ENCODE measurements at places on chromosomes 1 and 21.

- DNase-seq: no peak
Measured at GRCh38 chr1:118445156-118445555, 260.1 kb upstream of the SPAG17 start.

DNA sequence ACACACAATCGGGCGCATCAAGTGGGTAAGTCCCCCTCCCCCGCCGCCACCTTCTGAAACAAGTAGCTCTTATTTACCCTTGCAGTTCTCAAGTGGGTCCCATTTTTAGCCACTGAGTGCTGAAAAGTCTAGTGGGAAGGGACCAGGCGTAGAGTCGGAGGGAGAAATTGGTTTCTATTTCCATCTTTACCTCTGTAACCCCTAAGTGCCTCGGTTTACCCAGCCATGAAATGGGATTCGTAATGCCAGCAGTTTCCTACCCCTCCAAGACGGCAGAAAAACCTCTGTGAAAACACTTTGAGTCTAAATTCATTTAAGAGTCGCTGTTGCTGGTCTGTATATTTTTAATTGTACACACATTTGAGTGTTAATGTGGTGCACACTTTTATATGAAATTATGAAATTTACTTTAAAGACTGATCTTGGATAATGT lies 928 bp downstream of the TLCD4 start:
- DNase-seq: no peak

DNA sequence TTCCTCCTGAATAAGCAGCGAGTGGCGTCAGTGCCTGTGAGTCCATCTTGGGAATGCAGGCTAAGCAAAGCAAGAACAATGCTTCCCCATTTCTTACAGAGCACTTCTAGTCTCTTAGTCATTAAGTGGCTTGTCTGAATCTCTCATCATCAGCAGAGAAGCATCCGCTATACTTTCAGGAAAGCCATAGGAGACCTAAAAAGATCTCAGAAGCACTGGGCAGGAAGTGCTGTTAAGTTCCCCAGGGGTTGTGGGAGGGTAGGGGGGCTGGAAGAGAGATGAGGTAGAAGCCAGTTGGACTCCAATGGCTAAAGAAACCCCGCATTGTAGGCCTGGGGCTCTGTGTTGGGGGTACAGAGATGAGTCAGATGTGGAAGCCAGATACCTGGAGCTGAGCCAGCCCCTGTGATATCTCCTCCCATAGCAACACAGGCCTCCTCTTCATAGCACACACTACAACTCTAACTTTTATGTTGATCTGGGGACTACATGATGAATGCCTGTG lies 44.9 kb downstream of the SYT6 start:
- peak; percentile 81 for DNase-seq

- DNase-seq: no peak
Measured at GRCh38 chr1:155254228-155254713, 1.0 kb downstream of the ENTREP3 start.

DNA sequence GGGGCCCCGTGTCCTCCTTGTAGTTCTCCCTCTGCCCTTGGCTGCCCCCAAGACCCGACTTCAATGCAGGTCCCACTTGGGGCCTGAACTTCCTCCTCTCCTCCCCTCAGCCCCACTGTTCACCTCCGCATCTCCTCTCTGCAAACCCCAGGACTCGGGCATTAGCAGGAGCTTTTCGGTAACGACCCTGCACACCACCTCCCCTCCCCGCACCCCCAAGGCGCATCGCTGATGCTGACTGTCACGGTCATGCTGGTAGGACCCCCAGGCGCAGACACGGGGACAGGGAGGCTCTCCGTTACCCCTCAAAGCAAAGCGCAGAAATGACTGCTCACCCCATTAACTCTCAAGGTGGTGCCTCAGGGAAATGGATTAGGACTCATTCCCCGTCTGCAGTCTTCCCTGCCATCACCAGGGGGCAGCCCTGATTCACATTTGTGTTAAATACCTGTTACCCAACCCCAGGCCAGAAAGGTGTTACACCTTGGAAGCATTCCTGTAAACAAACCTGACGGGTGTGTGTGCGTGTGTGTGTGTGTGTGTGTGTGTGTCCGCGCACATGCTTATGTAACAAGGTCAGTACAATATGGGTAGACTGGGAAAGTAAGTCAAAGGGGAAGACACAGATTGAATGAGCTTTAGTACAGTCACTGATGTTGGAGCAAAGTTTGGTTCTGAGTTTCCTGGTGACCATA lies 6.4 kb upstream of the GUCA2B start:
- DNase-seq: peak; percentile 43

- no peak for DNase-seq
Measured at GRCh38 chr1:93801471-93801870, 77.5 kb downstream of the DNTTIP2 start.

DNA sequence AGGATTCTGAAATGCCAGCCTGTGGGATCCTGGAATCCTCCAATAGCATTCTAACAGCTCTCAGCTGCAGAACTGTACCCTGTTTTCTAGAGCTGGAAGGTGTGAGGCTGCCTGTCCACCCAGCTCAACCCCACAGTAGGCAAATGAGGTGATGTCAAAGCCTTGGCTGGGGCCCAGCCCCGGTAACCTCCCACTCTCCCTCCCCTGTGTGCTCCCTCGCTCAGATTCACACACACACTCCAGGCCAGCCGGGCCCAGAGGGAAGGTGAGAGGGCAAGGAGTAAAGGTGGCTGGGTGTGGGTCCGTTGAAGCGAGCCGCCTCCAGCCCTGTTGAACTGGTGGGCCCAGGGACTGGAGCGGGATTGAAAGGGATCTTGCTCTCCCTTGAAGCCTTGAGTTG lies at the start of gene BSND:
Gene BSND (plus strand): TSS at position 257 of the 400 bp plus-strand sequence. CDS start 254 bp downstream, outside the sequence.
- DNase-seq: no peak

DNA sequence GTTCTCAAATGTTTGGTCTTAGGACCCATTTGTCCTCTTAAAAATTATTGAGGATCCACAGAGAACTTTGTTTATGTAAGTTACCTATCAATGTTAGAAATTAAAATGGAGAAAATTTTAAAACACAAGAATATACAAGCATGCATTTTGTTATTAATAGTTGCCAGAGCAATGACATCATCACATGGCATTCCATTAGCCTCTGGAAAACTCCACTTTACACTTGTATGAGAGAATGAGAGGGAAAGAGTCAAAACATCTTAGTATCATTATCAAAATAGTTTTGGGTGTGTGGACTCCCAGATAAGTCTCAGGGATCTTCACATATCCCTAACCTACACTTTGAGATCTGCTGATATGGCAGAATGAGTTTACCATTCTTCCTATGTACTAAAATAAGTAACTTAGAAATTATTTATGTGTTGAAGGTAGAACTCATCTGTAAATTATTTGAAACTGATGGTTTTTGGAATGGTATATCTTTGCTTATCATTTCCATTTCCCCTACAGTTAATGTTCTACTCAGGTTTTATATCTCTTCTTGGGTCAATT lies 48.8 kb downstream of the RNF220 start:
- DNase-seq: no peak

- DNase-seq: no peak
Measured at GRCh38 chr1:209625791-209626285, 26.4 kb downstream of the LAMB3 start.

DNA sequence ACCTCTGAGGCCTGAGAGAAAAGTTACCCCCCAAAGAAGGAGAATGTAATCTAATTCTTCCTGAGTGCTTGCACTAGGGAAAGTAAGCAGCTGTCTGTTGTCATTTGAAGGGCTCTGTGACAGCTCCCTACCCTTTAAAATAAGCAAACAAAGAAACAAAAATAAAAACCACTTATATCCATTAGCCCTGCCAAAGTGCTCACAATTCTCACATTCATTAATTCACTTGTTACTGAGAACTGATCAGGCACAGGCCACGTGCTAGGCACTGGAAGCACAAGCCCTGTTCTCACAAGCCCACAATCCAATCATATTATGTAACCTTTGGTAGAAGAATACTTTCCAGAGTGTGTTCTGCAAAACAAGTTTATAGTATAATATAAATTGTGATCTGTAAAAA lies 199.4 kb downstream of the ZC3H11B start:
- no peak for DNase-seq

DNA sequence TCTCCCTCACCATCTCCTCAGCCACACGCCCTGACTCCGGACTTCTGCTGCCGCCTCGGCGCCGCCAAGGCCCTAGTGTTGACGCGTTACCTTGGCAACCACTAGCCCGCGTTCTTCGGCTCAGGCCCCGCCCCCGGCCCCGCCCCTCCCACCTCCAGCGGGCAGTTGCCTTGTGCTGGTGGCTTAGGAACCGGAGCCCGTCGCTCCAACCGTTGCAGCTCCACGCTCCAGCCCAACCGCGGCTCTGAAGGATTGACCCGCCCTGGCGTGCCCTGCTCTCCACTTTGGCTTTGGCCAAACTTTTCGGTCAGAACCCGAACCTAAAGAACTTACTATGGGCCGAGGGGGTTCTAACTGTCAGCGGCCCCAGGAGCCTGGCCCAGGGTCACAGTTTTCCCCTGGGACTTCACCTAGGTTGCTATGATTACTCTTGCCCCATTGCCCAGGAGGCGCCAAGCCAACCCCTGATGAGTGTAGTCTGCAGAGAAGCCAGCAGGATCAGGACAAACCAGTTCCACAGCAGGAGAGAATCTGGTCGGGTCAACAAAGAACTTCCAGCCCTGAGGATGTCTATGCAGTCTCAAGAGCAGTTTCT lies at the start of gene CFAP45:
Gene CFAP45 (minus strand): TSS at position 80 of the 595 bp plus-strand sequence. CDS start 67 bp downstream, at position 13.
- no peak for DNase-seq

DNA sequence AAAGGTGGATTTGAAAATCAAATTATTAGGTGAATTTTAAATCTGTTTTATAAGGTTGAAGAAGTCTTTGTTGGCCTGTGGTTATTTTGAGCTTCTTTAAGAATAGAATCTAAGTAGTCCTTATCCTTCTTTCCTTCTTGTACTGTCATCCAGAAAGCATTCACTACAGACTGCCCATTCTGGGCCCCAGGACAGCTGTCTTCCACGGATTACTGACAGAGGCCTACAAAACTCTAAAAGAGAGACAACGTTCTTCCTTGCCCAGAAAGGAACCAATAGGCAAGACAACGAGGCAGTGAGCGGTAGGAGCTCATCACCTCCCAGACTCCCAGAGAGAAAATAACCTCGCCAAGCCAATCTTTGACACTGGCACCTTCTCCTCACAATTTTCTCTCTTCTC lies 24.4 kb upstream of the PIGC start:
- DNase-seq: no peak

GRCh38 chr1:196295766-196296165 lies 312.5 kb downstream of the KCNT2 start:
- no peak for DNase-seq

- peak; percentile 35 for DNase-seq
Measured at GRCh38 chr1:179228783-179229213, 679 bp downstream of the ABL2 start.

DNA sequence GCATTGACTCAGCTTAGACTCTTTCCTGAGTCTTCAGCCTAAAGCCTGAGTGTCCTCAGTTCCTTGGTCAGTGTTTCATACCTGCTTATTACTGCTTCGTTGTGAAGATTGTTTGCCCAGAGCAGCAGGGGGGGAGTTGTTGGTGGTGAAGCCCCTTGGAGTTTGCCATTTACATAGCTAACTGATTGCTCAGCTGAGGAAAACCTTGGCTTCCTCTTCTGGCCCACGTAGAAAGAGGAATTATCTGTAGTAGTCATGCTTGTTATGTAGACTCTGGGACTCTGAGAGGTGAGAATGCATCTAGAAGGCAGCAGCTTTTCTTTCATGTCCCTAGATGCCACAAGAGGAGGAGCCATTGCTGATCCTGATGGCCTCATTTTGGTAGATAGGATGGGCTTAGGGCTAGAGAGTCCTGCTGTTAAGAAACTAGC lies 125.9 kb downstream of the MAST2 start:
- DNase-seq: peak; percentile 95

GRCh38 chr21:39690454-39690853 lies 54.5 kb upstream of the IGSF5 start:
- DNase-seq: no peak

DNA sequence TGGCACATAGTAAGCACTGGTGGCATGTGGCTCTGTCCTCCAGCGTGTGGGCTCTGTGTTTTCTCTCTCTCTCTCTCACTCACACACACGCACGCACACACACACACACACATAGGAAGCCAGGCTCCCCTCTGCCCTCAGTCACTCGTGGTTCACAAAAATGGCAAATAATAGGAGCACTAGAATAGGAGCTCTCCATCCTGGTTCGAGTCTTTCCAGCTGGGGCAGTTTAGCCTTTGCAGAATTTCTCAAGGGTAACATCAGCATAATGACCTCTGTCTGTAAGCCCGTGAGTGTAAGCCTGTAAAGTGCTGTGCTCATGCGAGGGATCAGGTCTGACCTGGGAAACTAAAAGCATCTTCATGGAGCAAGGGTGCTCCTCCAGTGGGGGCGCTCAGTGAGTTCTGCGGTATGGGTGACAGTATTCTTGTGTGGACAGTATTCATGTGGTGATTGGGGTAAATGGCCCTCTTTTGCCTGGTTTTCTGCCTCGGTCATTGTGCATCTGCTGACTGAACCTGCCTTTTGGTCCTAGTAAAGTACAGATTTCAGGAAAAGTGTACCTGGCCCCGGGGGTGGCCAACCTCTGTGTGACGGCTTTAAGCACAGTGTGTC lies 842 bp upstream of the ZC3H12A start:
- no peak for DNase-seq

DNA sequence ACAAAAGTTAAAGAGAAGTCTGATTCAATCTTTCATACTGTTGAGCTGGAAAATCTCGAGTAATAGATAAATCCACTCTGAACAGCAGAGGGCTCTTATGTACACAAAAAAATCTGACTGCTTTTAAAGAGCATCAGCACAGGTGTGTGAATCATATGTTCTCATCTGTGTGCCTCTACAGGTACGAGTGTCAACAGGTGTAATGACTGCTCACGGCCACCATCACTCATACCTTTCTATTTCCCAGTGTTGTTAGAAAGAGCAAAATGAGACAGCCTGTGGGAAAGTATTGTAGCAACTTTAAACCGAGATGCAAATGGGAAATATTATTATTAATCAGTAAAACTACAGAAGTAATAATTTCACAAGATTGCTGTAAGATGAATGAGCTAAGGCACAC lies 49.0 kb upstream of the SCAF4 start:
- no peak for DNase-seq

GRCh38 chr1:68361346-68361910 lies 88.3 kb downstream of the RPE65 start:
- DNase-seq: no peak

GRCh38 chr1:15243275-15244043 lies 3.6 kb upstream of the FHAD1 start:
- DNase-seq: no peak

DNA sequence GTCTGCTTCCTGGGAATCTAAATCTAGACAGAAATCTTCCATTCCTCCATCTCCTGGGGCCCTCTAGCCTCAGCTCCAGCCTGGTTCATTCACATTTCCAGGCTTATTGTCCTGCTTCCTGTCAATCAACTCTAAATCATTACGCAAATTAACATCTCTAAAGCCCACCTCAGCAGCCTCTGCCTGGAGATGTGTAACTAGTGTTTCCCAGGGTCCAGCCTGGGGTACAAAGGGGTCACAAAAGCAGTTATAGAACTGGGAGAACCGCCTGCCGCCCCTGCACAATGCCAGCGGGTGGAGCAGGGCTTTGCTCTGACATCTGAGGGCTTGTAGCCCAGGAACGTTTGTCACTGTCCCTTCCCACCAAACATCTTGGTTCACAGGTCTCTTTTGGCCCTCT lies 373.5 kb downstream of the RRAGC start:
- DNase-seq: no peak

DNA sequence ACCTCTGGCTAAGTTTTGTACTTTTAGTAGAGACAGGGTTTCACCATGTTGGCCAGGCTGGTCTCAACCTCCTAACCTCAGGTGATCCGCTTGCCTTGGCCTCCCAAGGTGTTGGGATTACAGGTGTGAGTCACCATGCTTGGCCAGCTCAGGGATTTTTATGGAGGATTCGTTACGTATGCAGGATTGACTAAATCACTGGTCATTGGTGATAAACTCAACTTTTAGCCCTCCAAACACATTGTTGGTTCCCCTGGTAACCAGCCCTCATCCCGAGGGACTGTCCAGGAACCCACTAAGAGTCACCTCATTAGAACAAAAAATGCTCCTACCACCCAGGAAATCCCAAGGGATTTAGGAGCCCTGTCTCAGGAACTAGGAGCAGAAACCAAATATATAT lies 40.4 kb downstream of the ST3GAL3 start:
- no peak for DNase-seq

Measured in HT1080 (cell line).